ENCODE measurements at places on chromosomes 12 and 14.
A peak's percentile ranks its signal among the peaks of the same experiment; 100 is the strongest.

DNA sequence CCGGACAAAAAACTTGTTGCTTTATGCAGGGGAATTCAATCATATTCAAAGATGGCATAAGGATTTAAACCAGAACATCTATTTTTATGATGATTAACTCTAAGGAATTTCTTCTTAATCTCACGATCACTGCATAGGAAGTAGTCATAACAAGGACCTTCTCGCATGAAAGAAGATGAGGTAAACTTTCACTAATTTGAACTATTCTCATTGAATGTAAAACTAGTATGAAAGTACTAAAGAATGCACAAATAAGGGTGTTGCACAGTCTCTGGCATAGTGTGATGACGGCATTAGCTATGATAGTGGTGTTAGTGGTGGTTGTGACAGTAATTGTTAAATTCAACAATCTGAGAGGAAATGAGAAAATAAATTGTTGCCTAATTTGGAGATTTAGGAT is 280.0 kb downstream of the SLC6A15 start:
- no peak for DNase-seq

GRCh38 chr12:28869197-28869596 is 279.9 kb upstream of the FAR2 start:
- no peak for DNase-seq

GRCh38 chr12:72057330-72057914 is 118.8 kb downstream of the TPH2 start:
- DNase-seq, result peak; percentile 9

GRCh38 chr14:100056964-100057795 is 8.0 kb upstream of the EVL start:
- no peak for DNase-seq

DNA sequence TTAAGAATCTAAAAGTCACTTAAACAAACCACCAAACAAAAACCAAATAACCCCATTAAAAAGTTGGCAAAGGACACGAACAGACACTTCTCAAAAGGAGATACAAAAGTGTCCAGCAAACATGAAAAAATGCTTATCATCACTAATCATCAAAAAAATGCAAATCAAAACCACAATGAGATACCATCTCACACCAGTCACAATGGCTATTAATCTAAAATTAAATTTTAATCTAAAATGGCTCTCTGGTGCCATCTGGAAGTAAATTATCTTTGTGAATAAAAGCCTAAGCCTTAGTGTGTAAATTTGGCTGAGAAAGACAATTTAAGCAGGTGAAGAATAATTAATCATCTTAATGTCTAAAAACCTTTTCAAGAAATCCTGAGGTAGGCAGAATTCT is 204.5 kb upstream of the PPFIA2 start:
- no peak for DNase-seq

GRCh38 chr14:73743431-73743931 is 29.3 kb upstream of the PNMA1 start:
- no peak for DNase-seq
